ENCODE measurements at places on chromosomes 2 and 18.

GRCh38 chr2:66962716-66963115 lies 434.4 kb upstream of the ETAA1 start:
- DNase-seq: no peak

DNA sequence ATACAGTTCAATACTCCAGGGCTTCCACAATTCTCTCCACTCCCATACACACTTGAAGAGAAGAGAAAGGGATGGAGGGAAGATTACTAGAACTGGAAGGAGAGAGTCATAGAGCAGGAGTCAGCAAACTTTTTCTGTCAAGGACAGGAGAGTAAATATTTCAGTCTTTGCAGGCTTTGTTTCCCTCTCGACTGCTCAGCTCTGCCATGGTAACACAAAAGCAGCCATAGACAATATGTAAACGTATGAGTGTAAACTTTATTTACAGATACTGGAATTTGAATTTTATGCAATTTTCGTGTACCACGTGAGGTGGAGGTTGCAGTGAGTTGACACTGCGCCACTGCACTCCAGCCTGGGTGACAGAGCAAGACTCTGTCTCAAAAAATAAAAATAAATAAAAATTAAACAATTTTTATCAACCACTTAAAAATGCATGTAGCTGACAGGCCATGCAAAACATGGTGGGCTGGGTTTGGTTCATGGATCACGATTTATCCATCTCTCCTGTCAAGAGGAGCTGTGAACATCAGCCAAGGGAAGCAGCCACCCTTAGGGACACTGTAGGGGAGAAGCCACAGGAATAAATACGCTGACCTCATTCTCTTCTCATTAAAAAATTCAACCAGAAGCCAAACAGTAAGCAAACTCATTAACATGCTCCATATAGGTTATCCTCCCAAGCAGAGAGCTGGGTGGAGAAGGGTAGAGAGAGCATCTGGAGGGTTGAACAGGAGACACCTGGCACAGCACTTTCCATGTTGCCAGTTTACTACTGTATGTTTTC lies 266.4 kb upstream of the FN1 start:
- DNase-seq: no peak

GRCh38 chr2:42921721-42922120 lies 129.3 kb upstream of the HAAO start:
- DNase-seq: no peak

GRCh38 chr2:228689053-228689452 lies 507.6 kb upstream of the SPHKAP start:
- no peak for DNase-seq

DNA sequence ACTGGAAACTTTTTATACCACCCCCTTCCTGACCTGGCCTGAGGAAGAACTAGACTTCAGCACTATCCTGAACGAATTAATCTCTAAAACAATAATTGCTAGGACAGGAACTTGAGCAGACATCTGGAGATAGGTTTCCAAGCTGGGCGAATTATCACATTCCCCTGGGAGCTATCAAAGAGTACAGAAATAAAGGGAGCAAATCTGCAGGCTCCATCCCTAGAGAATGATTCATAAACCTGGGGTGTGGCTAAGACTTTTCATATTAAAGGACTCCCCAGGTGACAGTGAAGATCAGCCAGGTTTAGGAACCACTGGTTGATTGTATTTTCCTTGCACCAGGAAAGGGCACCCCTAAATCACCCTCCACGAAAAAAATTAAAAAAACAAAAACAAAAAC lies 105.6 kb upstream of the NOL4 start:
- DNase-seq: no peak

- no peak for DNase-seq
Measured at GRCh38 chr2:175793648-175794047, 208.4 kb downstream of the LNPK start.

DNA sequence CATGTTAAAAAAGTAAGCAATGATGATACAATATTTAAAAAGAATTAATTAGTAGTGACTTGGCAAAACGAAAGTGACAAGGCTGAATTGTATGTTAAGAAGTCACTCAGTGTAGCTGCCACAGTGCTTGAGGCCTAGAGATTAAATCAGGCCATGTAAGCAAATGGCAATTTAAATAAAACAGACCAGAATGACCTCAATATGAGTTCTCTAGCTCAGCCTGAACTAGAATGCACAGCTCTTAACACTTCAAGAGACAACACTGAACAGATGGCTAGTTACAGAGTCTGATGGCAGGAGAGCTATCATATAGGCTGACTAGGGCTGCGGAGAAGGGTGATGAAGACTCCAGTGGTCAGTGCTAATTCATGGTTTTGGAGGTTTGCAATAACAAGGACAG lies 117.9 kb upstream of the ZBTB14 start:
- DNase-seq: no peak

DNA sequence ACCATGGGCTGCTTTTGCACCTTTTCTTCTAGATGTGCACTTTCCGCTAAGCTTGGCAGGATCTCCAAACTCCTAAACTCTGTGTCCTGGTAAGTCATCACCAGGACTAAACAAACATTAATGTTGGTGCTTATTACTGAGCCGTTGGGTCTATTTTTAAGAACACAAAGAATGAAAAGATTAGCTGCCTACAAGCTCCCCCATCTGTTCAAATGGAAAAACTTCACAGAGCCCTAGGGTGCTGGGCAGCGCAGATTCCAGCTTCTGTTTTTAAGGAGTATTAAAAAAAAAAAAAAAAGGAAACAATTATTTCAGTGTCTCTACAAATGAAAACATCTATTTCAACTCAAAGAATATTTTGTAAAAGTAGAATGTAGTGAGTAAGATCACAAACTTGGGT lies 97.8 kb upstream of the AQP4 start:
- DNase-seq: no peak

GRCh38 chr18:74996996-74997395 lies 211.9 kb downstream of the PTGR3 start:
- no peak for DNase-seq

DNA sequence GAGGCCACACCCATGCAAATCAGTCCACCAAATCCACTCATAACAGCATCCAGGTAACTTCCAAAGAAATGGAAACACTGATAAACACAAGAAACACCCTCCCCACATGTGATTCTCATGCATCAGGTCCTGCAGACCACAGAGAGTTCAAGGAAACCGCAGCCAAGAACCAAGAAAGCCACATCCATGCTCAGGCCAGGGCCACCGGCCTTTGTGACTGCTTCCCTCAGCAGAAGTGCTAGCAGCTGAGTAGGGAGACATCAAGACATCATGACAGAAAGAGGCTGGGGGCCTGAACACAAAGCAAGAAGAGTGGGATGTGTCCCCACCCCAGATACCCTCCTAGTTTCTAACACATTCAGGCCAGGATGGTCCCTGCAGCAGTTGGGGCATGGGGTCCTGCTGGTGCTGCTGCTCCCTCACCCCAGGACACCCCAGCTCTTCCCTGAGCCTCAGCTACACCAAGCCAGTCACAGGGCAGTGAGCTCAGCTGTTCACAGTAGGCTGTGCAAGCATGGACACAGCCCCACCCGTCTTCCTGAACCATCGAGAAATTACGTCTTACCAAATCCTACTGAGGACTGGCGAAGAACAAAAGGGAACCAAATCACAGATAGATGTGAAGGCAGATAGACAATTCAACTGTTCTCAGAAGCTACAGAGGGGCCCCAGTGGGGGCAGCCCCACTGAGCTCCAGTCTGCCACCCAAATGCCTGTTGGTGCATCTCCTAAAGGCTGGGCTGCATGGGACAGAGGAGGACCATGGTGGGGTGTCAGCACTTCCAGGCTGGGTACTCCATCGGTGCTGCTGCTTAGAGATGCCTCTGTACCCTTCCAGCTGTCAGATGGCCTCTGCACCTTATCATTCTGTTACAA lies 60.9 kb downstream of the HDAC4 start:
- no peak for DNase-seq

DNA sequence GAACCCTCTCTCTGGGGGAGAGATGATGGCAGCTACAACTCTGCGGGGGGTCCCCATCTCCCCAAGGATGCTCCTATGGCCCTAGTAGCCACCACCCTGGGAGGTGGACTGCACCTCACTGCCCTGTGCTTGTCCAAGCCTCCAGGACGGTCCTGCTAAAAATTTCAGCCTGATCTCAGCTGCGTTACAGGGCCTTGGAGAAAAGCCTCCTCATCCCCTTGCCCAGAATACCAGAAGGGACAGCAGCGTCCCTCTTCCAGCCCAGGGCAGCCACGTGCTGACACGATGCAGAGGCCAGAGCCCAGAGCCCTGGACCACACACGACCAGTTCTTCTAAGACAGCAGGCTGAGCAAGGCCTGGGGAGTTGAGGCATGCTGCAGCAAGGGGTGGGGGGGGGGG lies 81.9 kb downstream of the GFPT1 start:
- no peak for DNase-seq

GRCh38 chr2:12317814-12318426 lies 398.8 kb upstream of the TRIB2 start:
- no peak for DNase-seq

DNA sequence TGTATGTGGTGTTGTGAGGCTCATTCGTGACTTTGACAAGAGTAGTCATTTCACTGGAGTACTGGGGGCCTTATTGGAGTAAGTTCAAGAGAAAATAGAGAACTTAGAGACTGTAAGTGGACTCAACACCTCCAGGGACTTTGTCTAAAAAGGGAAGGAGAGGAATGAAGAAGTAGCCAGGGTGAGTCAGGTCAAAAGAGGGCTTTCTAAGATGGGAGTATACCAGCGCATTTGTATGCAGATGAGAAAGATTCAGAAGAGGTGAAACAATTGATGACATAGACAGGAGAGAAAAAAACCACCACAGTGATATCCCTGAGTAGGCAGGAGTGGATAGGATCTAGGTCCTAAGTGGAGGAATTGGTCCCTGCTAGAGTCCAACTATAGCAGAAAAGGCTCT lies 246.8 kb downstream of the IKZF2 start:
- no peak for DNase-seq

- no peak for DNase-seq
Measured at GRCh38 chr18:56085551-56085950, 497.6 kb upstream of the TCF4 start.

- DNase-seq: no peak
Measured at GRCh38 chr2:149787206-149787605, 199.6 kb upstream of the MMADHC start.

- DNase-seq: no peak
Measured at GRCh38 chr18:58557008-58557435, 71.9 kb downstream of the ALPK2 start.

- DNase-seq: no peak
Measured at GRCh38 chr2:71226096-71226964, 573 bp downstream of the PAIP2B start.

DNA sequence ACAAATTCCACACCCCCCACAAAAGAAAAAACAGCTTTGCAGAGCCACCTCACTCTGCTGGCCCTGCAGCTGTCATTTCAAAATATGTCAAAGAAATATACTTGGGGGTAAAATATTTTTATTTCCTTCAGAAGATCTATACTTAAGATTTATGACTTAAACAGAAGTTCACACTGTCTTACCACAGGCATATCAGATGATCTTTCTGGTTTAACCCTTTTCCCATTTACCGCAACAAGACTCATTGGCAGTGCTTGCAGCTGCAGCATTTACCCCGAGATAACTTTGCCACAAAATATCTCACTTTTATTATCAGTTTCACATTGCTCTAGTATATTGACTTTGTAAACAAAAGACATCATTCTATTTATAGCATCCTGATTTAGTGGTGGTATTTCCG lies 21.6 kb upstream of the SLC35G4 start:
- no peak for DNase-seq

- no peak for DNase-seq
Measured at GRCh38 chr2:55115761-55116597, 65.7 kb upstream of the RTN4 start.

GRCh38 chr2:1731963-1732768 lies 12.1 kb downstream of the PXDN start:
- DNase-seq: no peak

GRCh38 chr2:37623406-37623805 lies 48.0 kb downstream of the CDC42EP3 start:
- DNase-seq: no peak

DNA sequence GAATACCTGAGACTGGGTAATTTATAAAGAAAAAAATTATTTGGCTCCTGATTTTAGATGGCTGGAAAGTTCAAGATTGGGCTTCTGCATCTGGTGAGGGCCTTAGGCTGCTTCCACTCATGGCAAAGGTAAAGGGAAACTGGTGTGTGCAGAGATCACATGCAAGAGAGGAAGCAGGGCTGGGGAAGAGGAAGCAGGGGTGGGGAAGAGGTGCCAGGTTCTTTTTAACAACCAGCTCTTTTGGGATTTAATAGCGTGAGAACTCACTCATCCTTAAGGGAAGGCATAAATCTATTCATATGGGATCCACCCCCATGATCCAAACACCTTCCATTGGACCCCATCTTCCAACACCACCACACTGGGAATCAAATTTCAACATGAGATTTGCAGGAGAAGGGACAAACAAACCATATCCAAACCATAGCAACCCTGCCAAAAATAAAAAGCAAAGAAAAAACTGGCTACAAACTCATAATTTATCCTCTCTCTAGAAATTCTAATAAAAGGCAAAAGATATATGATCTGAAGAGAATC lies 30.4 kb downstream of the PRKRA start:
- DNase-seq: no peak

GRCh38 chr2:168320267-168320666 lies 72.9 kb upstream of the STK39 start:
- DNase-seq: no peak

- no peak for DNase-seq
Measured at GRCh38 chr2:38315707-38316333, 61.3 kb downstream of the ATL2 start.

DNA sequence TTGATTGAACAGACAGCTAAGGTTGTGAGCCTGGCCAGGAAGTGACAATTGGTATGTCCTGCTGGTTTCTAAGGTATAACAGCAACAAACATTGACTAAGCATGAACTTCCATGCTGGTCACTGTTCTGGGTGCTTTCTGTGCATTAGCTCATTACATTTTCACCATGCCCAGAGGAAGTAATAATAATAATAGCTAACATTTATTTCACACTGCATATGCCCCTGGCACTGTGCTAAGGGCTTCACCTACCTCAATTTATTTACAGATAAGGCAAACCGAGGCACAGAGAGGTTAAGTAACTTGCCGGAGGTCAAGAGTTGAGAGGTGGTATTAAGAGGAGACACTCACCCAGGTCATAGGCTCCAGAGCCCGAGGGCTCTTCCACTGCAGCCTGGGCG lies 113.6 kb downstream of the PDCL3 start:
- DNase-seq: no peak

GRCh38 chr2:108619925-108620620 lies 85.8 kb downstream of the LIMS1 start:
- no peak for DNase-seq

All from activated naive CD4-positive, alpha-beta T cell treated with anti-CD3 and anti-CD28 coated beads, Interleukin-2, amount 50 U/mL, for 72 hours (primary cell).